Endodermal cell (in vitro differentiated cells): ENCODE measurements at places on chromosomes 13 and 19.

- H3K27me3 ChIP-seq = no peaks in the 10 kb centered on the region
- no peak for DNase-seq
- peaks cover 4% of the 10 kb centered on the region for H3K4me1 ChIP-seq
- H3K4me3 ChIP-seq = no peak overlapping the region
- H3K36me3 ChIP-seq = no peaks in the 10 kb centered on the region
Measured at GRCh38 chr13:69857183-69857821, 250.3 kb upstream of the ATXN8OS start.

DNA sequence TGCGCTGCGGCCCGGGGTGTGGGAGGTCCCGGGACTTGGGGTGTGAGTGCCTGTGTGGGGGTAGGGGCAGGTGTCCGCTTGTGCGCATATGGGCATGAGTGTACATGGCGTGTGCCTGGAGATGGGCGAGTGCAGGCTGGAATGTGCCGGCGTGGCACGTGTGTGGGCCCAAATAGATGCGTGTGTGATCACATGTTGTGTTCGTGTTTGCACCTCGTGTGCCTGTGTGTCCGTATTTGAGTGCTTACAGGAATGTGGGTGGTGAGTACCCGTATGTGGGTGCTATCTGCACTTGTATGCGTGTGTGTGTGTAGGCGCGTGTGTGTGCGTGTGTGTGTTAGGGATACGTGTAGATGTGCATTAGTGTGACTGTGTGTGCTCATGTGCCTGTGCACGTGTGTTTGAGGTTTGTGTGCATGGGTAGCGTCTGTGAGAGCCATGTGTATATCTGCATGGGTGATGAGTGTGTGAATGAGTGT lies 3.4 kb downstream of the ZNF536 start:
- no peaks in the 10 kb centered on the region for H3K36me3 ChIP-seq
- no peak overlapping the region for H3K27ac ChIP-seq
- no peak overlapping the region for H3K4me3 ChIP-seq
- no peaks in the 10 kb centered on the region for H3K4me1 ChIP-seq
- DNase-seq = no peak
- peaks cover 75% of the 10 kb centered on the region for H3K27me3 ChIP-seq

GRCh38 chr19:42568006-42568405 lies 26.7 kb downstream of the CEACAM8 start:
- H3K27ac ChIP-seq = no peak overlapping the region
- no peaks in the 10 kb centered on the region for H3K36me3 ChIP-seq
- no peaks in the 10 kb centered on the region for H3K27me3 ChIP-seq
- no peak overlapping the region for H3K4me3 ChIP-seq
- no peak for DNase-seq

DNA sequence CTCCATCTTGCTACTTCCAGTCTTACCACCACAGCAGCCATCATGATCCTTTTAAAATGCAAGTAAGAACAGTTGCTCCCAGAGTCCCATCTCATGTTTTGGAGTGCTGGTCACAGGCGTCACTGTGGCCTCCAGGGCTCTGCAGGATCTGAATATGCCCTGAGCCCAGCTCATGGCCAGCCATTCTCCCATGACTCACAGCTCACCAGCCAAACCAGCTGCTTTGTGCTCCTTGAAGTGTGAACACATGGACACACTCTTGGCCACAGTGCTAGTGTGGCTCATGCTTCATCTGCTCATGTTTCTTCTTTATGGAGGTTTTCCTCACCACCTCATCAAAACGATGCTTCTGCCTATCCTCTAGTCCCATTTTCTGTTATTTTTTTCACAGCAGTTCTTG lies 466.5 kb downstream of the UQCRFS1 start:
- DNase-seq = no peak
- no peak overlapping the region for H3K4me3 ChIP-seq
- no peaks in the 10 kb centered on the region for H3K4me1 ChIP-seq
- H3K27me3 ChIP-seq = no peaks in the 10 kb centered on the region
- no peaks in the 10 kb centered on the region for H3K36me3 ChIP-seq

- H3K27ac ChIP-seq = no peak overlapping the region
- no peak for DNase-seq
- H3K4me3 ChIP-seq = no peak overlapping the region
Measured at GRCh38 chr13:82010780-82011179, 1669.9 kb upstream of the SPRY2 start.

GRCh38 chr19:16325161-16325527 lies 518 bp downstream of the KLF2 start:
- H3K4me3 ChIP-seq = no peak overlapping the region
- H3K4me1 ChIP-seq = no peaks in the 10 kb centered on the region
- peak; percentile 81 for DNase-seq
- peaks cover 74% of the 10 kb centered on the region for H3K27me3 ChIP-seq
- H3K27ac ChIP-seq = no peak overlapping the region
- H3K36me3 ChIP-seq = no peaks in the 10 kb centered on the region

DNA sequence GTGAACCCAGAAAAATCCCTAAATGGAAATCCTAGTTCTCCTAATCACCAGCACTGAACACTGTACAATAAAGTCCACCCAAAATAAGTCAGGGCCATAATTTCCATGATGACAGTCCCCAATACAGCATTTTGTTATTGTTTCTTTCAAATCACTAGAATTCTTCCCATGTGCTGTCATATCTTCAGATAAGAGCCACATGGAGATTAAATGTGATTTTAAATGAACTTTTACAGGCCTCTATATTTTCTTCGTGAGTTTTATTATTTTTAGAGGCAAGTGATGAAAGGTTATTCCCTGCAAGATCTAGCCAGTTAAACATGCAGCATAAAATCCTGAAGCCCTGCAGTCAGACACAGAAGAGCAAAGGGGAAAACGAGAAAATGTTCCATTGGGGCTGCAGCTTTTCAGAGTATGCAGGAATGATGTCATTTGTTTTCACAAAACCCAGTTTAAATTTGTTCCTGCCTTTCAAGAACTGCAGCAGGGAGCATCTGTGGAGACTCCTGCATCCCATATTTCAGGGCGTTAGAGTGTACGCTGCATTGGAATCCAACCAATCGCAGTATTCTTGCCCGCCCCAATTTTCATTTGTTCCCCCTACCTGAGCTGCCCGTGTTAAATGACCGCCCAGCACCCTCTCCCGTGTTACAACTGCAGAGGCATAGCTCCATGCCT lies 167.2 kb upstream of the KLF12 start:
- no peak overlapping the region for H3K4me3 ChIP-seq
- no peak overlapping the region for H3K27ac ChIP-seq
- peak; percentile 50 for DNase-seq
- H3K27me3 ChIP-seq = no peaks in the 10 kb centered on the region
- H3K36me3 ChIP-seq = no peaks in the 10 kb centered on the region

DNA sequence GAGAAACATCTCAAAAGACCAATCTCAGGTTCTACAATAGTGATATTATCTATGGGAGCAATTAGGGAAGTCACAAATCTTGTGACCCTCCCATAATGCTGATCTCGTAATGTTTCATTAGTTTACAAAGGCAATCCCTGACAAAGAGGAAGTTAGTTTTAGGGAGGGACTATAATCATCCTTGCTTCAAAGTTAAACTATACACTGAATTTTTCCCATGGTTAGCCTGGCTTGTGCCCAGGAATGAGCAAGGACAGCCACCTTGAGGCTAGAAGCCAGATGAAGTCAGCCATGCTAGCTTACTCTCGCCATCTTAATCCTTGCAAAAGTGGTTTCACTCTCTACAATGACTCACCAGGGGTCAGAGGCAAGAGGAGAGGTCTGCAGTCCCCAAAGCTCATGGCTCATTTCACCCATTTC lies 5.4 kb downstream of the CEACAM3 start:
- H3K4me3 ChIP-seq = no peak overlapping the region
- no peaks in the 10 kb centered on the region for H3K4me1 ChIP-seq
- H3K36me3 ChIP-seq = no peaks in the 10 kb centered on the region
- peaks cover 5% of the 10 kb centered on the region for H3K27me3 ChIP-seq
